ENCODE measurements at places on chromosomes 3 and 15.

DNA sequence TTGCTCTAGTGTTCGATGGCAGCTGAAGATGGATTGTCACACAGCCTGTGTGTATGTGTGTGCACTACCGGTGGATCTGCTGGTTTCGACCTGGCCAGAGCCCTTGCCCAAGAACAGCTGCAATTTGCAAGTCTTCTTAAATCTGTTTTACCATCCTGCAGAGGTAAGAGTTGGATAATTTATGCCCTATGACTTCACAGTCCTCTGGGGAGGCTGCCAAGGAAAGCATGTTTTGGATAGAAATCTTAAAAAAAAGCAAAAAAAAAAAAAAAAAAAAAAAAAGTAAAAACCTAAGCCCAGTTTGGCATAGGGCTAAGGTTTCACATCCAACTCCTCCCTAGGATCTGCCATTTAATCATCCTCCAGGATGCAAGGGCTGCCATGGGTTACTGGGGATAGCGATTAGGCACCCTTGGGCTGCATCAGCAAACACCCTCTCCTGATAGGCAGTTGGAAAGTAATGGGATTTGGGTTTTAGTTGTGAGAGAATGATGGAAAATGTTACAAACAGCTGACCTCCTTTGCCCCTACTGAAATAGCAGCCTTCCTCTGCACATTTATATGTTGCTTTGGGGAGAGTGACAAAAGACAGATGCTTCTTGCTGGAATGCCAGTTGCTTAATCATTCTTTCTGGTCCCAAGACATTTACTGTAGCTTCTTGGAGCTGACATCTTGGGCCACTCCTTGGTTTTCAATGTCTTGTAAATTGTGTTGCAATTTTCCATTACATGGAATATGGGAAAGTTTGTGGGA is 35.4 kb downstream of the CD200R1L start:
- DNase-seq, result no peak

GRCh38 chr3:64676831-64677230 is 11.0 kb downstream of the ADAMTS9 start:
- no peak for DNase-seq

DNA sequence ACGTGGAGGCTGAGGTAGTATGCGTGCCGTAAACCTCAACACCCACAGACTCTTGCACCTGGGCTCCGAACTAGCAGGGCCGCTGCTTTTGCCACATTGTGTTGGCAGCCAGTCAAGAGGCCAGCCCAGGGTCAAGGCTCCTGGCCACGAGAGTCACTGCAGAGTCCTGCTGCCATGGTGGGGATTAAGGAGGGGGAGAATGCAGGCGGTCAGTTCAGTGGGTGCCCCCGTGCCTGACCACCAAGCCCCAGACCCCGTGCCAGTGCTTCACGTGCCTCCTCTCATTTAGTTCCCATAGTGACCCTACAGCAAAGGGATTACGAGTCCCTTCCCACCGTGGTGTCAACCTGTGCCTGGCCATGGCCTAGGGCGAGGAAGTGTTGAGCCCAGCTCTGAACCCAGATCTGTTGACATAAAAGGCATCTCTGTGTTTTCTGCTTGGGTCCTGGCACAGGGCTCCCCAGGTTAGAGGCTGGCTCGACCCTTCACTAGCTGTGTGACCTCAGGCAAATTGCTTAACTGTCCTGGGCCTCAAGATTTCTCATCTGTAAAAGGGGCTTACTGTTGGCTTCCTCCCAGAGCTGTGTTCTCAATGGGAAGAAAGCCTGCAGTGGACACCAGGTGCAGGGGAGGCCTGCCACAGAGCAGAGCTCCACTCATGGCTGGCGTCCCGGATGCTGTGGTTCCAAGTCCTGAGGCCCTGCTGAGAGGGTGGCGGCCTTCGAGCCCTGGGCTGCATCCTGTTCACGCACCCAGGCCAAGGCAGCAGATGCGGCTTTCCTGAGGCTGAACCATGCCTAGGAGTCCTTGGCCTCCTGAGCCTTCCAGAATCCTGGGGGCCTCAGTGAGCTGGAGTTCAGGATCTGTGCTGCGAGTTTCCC is 32.8 kb downstream of the FBLN2 start:
- DNase-seq, result no peak

DNA sequence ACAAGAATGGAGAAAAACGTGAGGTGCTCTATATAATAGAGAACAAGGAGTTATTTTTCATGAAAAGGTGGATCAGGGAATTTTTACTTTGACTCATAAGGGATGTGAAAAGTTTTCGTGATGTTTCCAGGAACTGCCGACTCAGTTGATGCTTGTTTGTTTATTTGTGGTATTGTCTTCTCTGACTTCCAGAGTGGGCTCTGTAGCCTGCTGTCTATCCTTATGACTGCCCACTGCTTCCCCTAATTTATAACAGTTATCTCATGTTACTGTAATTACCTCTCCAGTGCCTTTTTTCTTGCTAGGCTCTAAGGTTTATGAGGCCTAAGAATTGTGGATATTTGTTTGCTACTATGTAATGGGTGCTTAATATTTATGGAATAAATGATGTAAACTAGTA is 12.3 kb downstream of the ARL13B start:
- DNase-seq, result no peak

GRCh38 chr3:70951316-70951715 is 632.2 kb downstream of the FOXP1 start:
- DNase-seq, result no peak

GRCh38 chr3:167861649-167862048 is 126.1 kb downstream of the SERPINI1 start:
- no peak for DNase-seq

Measured in activated CD4-positive, alpha-beta T cell treated with anti-CD3 and anti-CD28 coated beads, Interleukin-2, amount 50 U/mL, for 24 hours (primary cell).